ENCODE measurements at places on chromosomes 12 and 14.

GRCh38 chr12:85951823-85952222 is 77.7 kb downstream of the NTS start:
- DNase-seq = no peak

DNA sequence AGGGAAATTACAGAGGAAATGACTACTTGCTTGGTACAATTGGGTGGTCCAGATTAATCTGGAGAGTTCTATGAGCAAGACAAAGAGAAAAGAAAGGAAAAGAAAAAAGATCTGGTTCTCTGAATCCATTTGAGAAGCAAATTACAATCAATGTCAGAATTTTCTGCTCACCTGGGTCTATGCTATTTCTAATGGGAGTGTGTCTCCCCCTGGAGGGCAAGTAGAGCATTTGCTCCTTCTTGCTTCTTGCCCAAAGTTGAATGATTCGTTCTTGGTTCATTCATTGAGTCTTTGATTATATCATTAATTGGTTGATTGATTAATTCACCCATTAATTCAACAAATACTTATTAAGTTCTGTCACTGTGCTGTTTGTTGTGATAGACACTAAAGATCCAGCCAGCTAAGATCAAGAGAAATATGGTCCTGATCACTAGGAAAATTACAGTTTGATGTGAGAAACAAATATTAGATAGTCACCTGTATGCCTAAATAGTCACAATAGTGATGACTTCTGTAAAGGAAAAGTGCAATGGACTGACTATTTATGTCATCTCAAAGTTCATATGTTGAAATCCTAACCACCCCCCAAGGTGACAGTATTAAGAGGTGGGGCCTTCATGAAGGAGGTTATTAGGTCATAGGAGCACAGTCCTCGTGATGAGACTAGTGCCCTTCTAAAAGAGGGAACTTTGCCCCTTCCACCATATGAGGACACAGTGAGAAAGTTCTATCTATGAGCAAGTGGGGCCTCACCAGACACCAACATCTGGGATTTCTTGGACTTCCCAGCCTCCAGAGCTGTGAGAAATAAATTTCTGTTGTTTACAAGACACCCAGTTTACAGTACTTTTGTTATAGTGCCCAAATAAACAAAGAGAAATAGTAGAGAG is 8.0 kb upstream of the ASB8 start:
- DNase-seq = no peak

DNA sequence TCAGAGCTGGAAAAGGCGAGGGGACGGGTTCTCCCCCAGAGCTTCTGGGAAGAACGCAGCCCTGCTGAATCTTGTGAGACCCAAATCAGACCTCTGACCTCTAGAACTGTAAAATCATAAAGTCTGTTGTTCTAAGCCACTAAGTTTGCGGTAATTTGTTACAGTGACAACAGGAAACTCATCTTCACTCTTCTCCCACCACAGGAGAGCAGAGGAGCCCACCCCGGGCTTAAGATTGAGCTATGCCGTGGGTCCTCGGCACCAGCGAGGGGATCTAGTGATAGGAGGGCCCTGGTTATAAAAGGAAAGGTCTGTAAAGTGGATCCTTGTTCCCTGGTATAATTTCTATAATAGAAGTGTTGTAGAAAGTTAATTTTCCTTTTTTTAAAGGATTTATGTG is 7.6 kb downstream of the MLXIP start:
- DNase-seq = no peak

DNA sequence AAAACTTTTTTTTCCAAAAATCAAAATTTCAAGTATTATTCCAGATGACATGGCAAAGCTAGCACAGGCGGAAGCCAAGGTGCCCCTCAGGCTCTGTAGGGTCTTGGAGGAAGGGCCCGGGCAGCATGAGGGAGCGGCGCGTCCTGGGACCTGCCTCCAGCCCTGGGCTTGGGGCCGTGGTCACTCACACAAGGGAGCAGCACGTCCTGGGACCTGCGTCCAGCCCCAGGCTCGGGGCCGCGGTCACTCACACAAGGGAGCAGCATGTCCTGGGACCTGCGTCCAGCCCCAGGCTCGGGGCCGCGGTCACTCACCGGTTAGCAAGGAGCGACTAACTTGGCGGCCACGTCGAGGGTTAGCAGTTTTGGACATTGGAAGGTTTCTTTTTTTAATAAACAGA is 11.9 kb upstream of the GOLGA3 start:
- DNase-seq = no peak

GRCh38 chr14:50334211-50334610 is 22.1 kb downstream of the DMAC2L start:
- no peak for DNase-seq

DNA sequence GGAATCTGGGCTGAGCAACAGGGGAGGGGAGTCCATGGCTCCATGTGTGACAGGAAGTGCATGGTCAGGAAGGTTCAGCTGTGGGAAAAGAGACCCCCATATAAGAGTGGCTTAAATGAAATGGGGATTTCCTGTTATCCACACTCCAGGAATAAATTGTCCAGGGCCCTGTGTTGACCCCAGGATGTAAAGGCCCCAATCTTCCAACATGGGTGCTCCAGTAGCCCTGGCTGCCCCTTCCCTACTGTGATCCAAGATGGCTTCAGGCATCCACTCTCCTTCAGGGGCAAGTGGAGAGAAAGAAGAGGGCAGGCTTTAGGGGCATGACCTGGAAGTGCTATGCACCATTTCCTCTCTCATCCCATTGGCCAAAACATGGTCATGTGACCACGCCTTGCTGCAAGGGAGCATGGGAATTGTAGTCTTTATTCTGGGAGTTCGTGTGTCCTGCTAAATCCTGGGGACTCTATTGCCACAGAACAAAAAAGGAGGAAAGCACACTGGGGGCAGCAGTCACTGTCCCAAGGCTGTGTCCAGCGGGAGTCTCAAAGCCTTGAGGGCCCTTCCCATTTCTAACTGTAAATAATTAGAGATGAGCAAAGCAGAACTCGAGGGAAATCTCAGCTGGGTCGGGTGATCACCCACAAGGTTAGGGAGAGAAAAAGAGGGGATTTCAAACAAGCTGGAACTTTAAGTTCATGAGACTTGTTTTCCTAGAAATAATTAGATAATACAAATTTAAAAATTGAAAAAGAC is 289.2 kb downstream of the ADGRD1 start:
- no peak for DNase-seq

DNA sequence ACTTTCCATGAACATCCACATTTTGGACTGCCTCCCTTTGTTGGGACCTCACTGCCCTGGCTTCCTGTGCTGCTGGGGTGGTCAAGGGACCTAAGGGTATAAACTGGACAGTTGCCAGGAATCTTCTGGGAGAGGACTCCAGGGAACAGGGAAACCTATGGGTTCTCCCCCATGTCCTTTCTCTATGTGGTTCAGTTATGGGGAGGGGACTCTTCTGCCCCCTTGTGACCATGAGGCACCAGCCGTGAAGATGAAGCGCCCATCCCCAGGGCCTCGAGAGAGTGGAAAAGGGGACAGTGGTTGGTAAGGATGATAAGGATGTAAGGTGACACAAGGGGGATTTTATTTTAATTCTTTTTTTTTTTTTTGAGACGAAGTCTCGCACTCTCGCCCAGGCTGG is 177.0 kb upstream of the TMEM132C start:
- no peak for DNase-seq

All from tibial nerve (tissue), 4 donors.